Naive thymus-derived CD8-positive, alpha-beta T cell (primary cell): ENCODE measurements at places on chromosomes 1 and 21. TPM values are rescaled to one million over a fixed set of nuclear protein-coding genes. Genes with fewer than 3 reads are reported as not detected.

- H3K27ac ChIP-seq, result no peak overlapping the region
- DNase-seq, result no peak
- H3K36me3 ChIP-seq, result no peaks in the 10 kb centered on the region
- peaks cover 22% of the 10 kb centered on the region for H3K27me3 ChIP-seq
- no peak overlapping the region for H3K4me3 ChIP-seq
These were observed 121.9 kb downstream of the MATN1 start for GRCh38 chr1:30601316-30602085.

GRCh38 chr1:40414331-40414730 lies 35.9 kb upstream of the ZFP69B start:
- peak; percentile 58 for DNase-seq
- peaks cover 62% of the 10 kb centered on the region for H3K4me1 ChIP-seq
- H3K4me3 ChIP-seq, result peak overlapping the region; percentile 34
- H3K36me3 ChIP-seq, result peaks cover 50% of the 10 kb centered on the region
- H3K27me3 ChIP-seq, result no peaks in the 10 kb centered on the region

- DNase-seq, result no peak
- no peak overlapping the region for H3K27ac ChIP-seq
- no peaks in the 10 kb centered on the region for H3K4me1 ChIP-seq
- no peaks in the 10 kb centered on the region for H3K27me3 ChIP-seq
These were observed 996.2 kb downstream of the AMY1C start for GRCh38 chr1:104745875-104746274.

DNA sequence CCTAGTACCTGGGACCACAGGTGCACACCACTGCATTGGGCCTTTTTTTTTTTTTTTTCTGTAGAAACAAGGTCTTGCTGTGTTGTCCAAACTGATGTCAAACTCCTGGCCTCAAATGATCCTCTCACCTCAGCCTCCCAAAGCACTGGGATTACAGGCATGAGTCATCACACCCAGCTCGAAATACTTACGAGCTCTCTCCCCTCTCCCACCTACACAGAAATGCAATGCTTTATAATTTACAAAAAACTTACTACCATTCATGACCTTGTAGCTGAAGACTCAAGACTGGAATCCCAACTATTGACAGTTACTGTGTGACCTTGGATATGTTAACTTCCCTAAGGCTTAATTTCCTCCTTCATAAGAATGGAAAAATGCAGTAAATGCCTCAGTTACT lies 18.7 kb downstream of the FOXJ3 start:
- no peaks in the 10 kb centered on the region for H3K36me3 ChIP-seq
- DNase-seq, result no peak
- no peaks in the 10 kb centered on the region for H3K27me3 ChIP-seq
- no peak overlapping the region for H3K27ac ChIP-seq

GRCh38 chr1:86226204-86226603 lies 69.6 kb upstream of the COL24A1 start:
- H3K4me3 ChIP-seq, result no peak overlapping the region
- H3K4me1 ChIP-seq, result no peaks in the 10 kb centered on the region
- H3K36me3 ChIP-seq, result no peaks in the 10 kb centered on the region
- DNase-seq, result no peak

DNA sequence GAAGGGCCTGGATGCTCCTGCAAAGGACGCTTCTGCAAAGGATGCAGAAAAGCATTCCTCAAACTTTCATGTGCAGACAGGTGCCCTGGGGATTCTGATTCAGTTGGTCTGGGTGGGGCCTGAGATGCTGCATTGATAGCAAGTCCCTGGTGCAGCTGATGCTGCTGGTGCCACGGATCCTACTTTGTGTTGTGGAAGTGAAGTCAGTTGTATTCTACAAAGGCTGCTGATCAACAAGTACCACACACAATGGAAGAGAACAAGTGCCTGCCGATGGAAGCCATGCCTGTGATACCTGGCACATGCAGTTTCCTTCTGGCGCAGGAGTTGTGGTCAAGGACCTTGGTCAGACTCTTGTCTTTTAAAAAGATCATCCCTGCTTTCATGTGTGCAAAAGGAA lies 478.8 kb downstream of the CAMTA1 start:
- no peaks in the 10 kb centered on the region for H3K4me1 ChIP-seq
- H3K27me3 ChIP-seq, result peaks cover 12% of the 10 kb centered on the region
- DNase-seq, result no peak

DNA sequence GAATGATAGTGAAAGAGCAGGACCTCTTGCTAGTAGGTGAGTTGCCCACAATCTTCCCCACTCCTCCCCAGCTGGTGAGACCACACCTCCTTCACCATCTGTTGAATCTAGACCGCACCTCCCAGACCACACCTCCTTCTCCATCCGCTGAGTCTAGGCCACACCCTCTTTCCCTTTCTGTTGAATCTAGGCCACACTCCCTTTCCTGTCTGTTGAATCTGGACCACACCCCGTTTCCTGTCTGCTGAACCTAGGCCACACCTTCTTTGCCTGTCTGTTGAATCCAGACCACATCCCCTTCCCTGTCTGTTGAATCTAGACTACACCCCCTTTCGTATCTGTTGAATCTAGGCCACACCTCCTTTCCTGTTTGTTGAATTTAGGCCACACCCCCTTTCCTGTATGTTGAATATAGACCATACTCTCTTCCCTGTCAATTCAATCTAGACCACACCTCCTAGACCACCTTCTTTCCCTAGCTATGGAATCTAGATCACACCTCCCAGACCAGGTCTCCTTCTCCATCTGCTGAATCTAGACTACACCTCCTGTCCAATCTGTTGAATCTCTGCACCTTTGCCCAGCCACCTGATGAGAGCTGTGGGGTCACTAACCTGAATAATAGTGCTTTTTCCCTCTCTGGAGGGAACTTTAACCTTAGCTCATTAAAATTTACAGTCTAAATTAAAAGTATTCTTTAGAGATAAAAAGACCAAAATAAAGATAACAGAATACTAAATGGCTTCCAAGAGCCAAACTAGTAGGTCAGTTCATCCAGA lies 116.3 kb downstream of the DAB1 start:
- no peaks in the 10 kb centered on the region for H3K36me3 ChIP-seq
- H3K27me3 ChIP-seq, result no peaks in the 10 kb centered on the region
- peak overlapping the region; percentile 46 for H3K4me3 ChIP-seq
- peaks cover 17% of the 10 kb centered on the region for H3K4me1 ChIP-seq
- H3K27ac ChIP-seq, result peak overlapping the region; percentile 57

- peaks cover 10% of the 10 kb centered on the region for H3K4me1 ChIP-seq
- no peak within 1 kb of the TSS for H3K27ac ChIP-seq
- H3K36me3 ChIP-seq, result no peaks in the 10 kb centered on the region
- DNase-seq, result no peak
These were observed at the start of gene TFF3 for GRCh38 chr21:42315296-42315891. Gene TFF3, minus strand, starts transcription at chr21:42315409. Its CDS starts 35 bp downstream, at chr21:42315374.

DNA sequence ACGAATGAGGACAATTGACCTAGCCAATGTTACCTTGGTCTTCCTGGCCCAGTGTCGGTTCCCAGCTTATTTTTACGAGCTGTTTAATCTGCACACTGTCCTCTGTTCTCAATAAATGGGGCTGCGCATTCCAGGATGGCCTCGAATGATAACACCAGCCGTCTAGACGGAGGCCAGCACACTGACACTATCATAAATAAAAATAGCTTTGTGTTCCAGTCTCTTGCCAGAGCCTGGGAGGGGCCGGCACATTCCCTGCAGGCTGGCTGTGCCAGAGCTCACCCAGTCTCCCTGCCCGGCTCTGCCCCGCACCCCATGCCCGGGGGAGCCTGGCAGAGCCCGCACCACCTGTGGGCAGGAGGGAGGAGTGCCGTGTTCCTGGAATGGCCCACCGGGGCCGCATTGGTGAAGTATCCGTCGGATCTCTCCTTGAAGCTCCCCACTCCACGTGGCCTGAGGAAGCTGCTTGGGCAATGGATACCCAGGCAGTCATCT lies 92.1 kb downstream of the SPSB1 start:
- no peak overlapping the region for H3K4me3 ChIP-seq
- no peak for DNase-seq
- H3K27ac ChIP-seq, result no peak overlapping the region
- H3K36me3 ChIP-seq, result no peaks in the 10 kb centered on the region
- H3K27me3 ChIP-seq, result peaks cover 2% of the 10 kb centered on the region
- H3K4me1 ChIP-seq, result no peaks in the 10 kb centered on the region

- no peak overlapping the region for H3K4me3 ChIP-seq
- no peak overlapping the region for H3K27ac ChIP-seq
- DNase-seq, result no peak
- no peaks in the 10 kb centered on the region for H3K27me3 ChIP-seq
These were observed 15.9 kb upstream of the MUTYH start for GRCh38 chr1:45356186-45356585.

DNA sequence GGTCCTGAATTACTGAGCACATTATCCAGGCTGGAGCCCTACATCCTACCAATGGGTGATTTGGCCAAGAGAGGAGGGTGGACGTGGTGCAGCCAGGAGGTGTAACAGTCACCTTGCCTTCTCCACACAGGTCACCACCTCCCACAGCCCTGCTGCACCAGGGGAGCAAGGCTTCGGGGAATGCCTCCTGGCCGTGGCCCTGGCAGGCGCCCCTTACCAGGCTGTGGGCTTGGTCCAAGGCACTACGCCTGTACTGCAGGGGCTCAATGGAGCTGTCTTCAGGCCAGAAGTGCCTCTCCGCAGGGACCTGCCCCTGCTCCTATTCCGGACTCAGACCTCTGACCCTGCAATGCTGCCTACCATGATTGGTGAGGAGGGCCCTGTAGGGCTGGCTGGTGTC lies 26.0 kb downstream of the HMGCS2 start:
- no peak overlapping the region for H3K4me3 ChIP-seq
- no peaks in the 10 kb centered on the region for H3K27me3 ChIP-seq
- peaks cover 4% of the 10 kb centered on the region for H3K4me1 ChIP-seq
- no peak for DNase-seq
- peaks cover 3% of the 10 kb centered on the region for H3K36me3 ChIP-seq
- H3K27ac ChIP-seq, result no peak overlapping the region

- DNase-seq, result no peak
- no peak overlapping the region for H3K4me3 ChIP-seq
- peaks cover 3% of the 10 kb centered on the region for H3K27me3 ChIP-seq
- H3K36me3 ChIP-seq, result no peaks in the 10 kb centered on the region
These were observed 262.9 kb upstream of the PROX1 start for GRCh38 chr1:213724640-213725536.

DNA sequence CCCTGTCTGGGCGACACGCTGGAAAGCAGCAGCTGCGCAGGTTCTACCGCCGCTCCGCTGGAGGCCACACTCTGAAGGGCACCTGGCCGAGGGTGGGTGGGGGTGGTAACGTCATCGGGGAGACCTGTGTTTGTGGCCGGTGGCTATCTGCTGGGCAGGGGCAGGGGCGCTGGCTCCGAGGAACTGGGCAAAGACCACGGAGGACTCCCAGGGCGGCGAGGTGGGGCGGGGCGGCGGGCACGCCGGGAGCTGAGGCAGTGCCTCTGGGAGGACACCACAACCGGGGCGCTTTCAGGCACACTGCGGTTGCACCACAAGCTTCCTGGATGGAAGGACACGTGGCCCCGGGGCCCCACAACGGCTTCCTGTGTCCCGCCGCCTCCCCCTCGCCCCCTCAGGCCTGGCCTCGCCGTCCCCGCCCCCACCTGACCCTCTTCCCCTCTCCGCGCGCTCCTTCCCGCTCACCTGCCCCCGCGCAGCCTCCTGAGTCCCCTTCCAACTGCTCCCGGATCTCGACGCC lies 3.3 kb upstream of the DENND2D start:
- H3K27ac ChIP-seq, result peak overlapping the region; percentile 95
- H3K27me3 ChIP-seq, result no peaks in the 10 kb centered on the region
- peaks cover 14% of the 10 kb centered on the region for H3K36me3 ChIP-seq
- peaks cover 64% of the 10 kb centered on the region for H3K4me1 ChIP-seq

DNA sequence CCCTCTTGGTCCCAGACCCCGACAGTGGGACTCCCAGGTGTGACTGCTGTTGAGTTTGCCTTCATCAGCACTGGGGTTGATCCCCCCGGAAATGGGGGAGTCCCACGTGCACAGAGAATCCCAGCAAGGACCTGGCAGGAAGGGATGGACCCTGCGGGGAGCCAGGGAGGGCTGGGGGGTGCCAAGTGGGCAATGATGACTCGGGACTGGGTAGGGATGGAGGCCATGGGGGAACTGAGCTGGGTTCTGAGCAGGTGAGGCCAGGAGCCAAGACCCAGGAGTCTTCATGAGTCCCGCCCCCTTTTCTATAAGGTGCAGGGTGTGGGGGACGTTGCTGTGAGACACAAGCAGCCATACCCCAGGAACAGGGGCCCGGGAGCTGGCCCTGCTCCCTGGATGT lies 103.8 kb downstream of the CRYAA start:
- H3K27me3 ChIP-seq, result peaks cover 4% of the 10 kb centered on the region
- no peaks in the 10 kb centered on the region for H3K36me3 ChIP-seq
- H3K4me3 ChIP-seq, result no peak overlapping the region
- DNase-seq, result no peak

- DNase-seq, result no peak
- H3K36me3 ChIP-seq, result no peaks in the 10 kb centered on the region
- peaks cover 12% of the 10 kb centered on the region for H3K27me3 ChIP-seq
- H3K27ac ChIP-seq, result no peak overlapping the region
- H3K4me3 ChIP-seq, result no peak overlapping the region
- H3K4me1 ChIP-seq, result peaks cover 5% of the 10 kb centered on the region
These were observed 3.4 kb downstream of the MYOM3 start for GRCh38 chr1:24108334-24109165.

- DNase-seq, result no peak
- H3K27me3 ChIP-seq, result peaks cover 5% of the 10 kb centered on the region
- peaks cover 25% of the 10 kb centered on the region for H3K4me1 ChIP-seq
- H3K27ac ChIP-seq, result no peak overlapping the region
These were observed 306.4 kb downstream of the DUSP10 start for GRCh38 chr1:221435504-221435904.

GRCh38 chr21:38824124-38824822 lies 18.5 kb downstream of the ETS2 start:
- peaks cover 53% of the 10 kb centered on the region for H3K36me3 ChIP-seq
- H3K4me3 ChIP-seq, result no peak overlapping the region
- DNase-seq, result no peak
- H3K27me3 ChIP-seq, result no peaks in the 10 kb centered on the region
- H3K4me1 ChIP-seq, result no peaks in the 10 kb centered on the region

- peak overlapping the region; percentile 84 for H3K27ac ChIP-seq
- no peak overlapping the region for H3K4me3 ChIP-seq
- no peak for DNase-seq
- H3K27me3 ChIP-seq, result no peaks in the 10 kb centered on the region
These were observed 48.9 kb downstream of the AHDC1 start for GRCh38 chr1:27554759-27555699.

Gene CFAP74
- polyA plus RNA-seq, result not detected

Gene KRTAP10-10
- polyA plus RNA-seq, result not detected

Gene LENEP
- polyA plus RNA-seq, result not detected

Gene MIXL1
- polyA plus RNA-seq, result 0.13 TPM

Gene GJA9
- polyA plus RNA-seq, result not detected

Gene KLHDC8A
- not detected for polyA plus RNA-seq

Gene IQGAP3
- not detected for polyA plus RNA-seq

Gene SMYD2
- 41.9 TPM for polyA plus RNA-seq

Gene CFHR3
- not detected for polyA plus RNA-seq

Gene CCDC24
- polyA plus RNA-seq, result 0.61 TPM

Gene BRINP3
- polyA plus RNA-seq, result not detected

Gene BCAS2
- polyA plus RNA-seq, result 100.0 TPM

Gene FALEC
- polyA plus RNA-seq, result 1.3 TPM
